Lung (tissue), 17 donors: ENCODE measurements at places on chromosomes 4 and X. TPM values are rescaled to one million over a fixed set of nuclear protein-coding genes. Genes with fewer than 3 reads are reported as not detected.

Gene F8A2
- not detected for total RNA-seq

Gene FGF13
- 7.5 TPM for total RNA-seq

Gene CD38
- total RNA-seq: 47.2 TPM

Gene PSAPL1
- total RNA-seq: 0.55 TPM

Gene UGT2B10
- total RNA-seq: not detected

Gene CENPI
- total RNA-seq: 0.71 TPM

Gene NCAPG
- total RNA-seq: 6.0 TPM

Gene APELA
- not detected for total RNA-seq

Gene CLGN
- 2.9 TPM for total RNA-seq

Gene CLCN4
- 9.3 TPM for total RNA-seq

Gene TMPRSS11D
- not detected for total RNA-seq

Gene PLCXD1
- 34.2 TPM for total RNA-seq
